ENCODE measurements at places on chromosomes 3 and 15.

DNA sequence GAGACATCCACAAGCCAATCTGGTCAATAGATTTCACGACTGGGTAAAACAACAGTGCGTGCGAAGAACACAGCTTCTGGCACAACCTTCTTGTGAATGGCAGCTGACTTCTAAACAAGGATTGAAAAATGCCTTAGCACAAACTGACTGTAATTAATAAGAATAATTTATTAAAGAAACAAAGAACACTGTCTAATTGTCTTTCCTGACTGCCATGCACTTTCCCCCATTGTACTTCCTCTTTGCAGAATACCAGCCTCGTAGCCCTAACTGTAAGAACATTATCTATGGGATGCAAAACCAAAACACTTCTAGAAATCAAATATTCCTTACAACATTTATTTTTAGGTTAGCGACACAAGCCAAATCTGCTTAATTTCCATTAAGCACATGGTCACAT lies 6.5 kb downstream of the FOXP1 start:
- no peak for DNase-seq

GRCh38 chr3:183490653-183491052 lies 62.2 kb upstream of the MCF2L2 start:
- DNase-seq = no peak

- no peak for DNase-seq
These were observed 27.8 kb upstream of the RPL32 start for GRCh38 chr3:12869035-12869621.

DNA sequence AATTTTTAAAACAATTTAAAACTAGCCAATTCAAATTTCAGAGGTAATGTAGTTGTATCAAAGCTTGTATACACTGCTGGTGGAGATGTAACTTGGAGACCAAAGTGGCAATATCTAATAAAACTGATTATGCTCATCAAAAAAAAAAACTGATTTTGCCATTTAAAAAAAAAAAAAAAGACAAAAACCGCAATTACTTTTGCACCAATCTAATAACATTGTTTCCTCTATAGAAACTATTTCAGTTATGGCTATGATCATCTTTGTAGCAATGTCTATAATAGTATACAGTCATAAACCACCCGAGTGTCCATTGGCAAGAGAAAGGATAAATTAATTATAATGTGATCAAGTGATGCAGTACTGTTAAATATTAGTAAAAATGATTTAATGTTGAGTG lies 149.3 kb upstream of the SEMA6D start:
- no peak for DNase-seq

- no peak for DNase-seq
These were observed 191.2 kb upstream of the CBLB start for GRCh38 chr3:106059953-106060517.

DNA sequence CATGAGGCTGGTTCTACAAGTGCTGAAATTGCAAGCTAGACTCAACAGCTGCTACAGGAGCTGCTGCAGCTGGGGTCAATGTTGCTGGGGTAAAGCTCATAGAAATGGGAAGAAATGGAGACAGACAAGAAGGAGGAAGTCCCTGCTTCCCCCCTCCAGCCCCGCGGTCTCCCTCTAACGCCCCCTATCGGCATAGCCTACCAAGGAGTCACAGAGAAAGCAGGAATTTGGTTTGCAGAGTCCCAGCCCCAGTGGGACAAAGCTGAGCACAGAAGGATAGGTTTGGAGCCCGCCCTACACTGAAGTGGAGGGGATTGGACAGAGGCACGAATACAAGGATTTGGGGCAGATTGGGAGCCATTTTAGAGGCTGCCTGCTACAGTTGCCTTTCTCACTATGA lies 176.9 kb upstream of the ANKRD28 start:
- no peak for DNase-seq

GRCh38 chr15:60340207-60340921 lies 57.4 kb downstream of the ANXA2 start:
- DNase-seq = no peak

GRCh38 chr3:110929816-110930215 lies 141.8 kb upstream of the NECTIN3 start:
- DNase-seq = no peak

- DNase-seq = no peak
These were observed 8.1 kb upstream of the PRR23E start for GRCh38 chr3:127184870-127185216.

GRCh38 chr3:111715911-111716523 lies 120.9 kb upstream of the ZBED2 start:
- DNase-seq = no peak

- DNase-seq = no peak
These were observed 35.5 kb upstream of the CACNA2D3 start for GRCh38 chr3:54086652-54087405.

DNA sequence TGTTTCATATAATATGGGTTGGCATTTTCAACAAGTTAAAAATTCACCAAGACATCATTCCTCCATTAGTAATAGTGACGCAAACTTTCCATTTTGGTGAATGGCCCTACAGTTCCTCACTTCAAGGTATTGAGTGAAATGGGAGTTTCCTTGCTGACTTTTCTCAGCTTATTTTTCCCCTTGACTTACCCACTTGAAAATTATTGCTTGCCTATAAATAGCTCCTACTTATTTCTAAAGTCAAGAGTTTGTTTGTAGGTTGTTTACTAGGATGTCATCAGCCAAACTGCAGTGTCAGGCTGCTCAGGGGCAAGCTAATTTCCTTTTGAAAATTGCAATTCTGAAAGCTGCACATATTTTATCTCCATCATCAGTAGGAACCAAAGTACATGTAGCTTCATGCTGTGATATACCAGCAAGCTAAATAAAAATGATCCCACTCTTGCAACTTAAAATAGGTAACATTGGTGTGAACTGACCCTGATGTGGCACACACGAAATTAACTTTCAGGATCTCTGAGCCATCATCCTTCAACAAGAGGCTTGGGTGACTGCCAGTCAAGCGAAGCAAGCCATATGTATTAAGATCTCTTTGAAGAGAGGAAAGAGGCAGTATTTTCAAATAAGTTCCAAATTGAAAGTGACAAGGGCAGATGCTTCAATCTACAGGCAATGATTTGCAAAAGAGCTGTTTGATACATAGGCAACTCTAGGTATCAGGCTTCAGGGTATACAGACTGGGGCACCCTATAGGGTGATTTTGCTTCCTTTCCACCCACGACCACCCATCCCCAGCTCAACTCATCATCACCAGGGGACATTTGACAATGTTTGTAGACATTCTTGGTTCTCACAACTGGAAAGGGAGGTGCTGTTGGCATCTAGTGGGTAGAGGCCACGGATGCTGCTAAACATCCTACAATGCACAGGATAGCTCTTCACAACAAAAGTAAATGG lies 66.8 kb upstream of the RASGRP1 start:
- no peak for DNase-seq

- no peak for DNase-seq
These were observed 64.0 kb downstream of the SYNM start for GRCh38 chr15:99168601-99169580.

GRCh38 chr15:60124460-60125070 lies 120.5 kb downstream of the FOXB1 start:
- no peak for DNase-seq

GRCh38 chr3:43326891-43327581 lies 40.7 kb downstream of the SNRK start:
- DNase-seq = no peak

DNA sequence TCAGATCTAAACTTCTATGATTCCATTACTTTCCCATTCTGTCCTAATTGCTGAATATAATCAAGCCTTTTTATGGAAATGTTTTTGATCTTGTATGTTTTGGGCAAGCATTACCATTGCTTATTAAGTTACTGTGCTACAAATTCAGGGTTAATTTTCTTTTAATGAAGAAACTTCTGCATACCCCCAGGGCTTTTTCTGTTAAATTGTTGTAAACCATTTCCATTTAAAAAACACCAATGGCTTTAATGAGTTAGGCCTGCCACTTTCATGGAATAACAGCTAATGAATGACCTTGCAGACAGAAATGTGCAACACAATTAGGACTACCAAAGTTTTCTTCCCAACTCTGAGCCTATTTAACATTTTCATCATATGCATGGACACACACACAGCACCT lies 150.0 kb downstream of the DIPK2A start:
- no peak for DNase-seq

- no peak for DNase-seq
These were observed 99.0 kb downstream of the SCN11A start for GRCh38 chr3:38952721-38953120.

DNA sequence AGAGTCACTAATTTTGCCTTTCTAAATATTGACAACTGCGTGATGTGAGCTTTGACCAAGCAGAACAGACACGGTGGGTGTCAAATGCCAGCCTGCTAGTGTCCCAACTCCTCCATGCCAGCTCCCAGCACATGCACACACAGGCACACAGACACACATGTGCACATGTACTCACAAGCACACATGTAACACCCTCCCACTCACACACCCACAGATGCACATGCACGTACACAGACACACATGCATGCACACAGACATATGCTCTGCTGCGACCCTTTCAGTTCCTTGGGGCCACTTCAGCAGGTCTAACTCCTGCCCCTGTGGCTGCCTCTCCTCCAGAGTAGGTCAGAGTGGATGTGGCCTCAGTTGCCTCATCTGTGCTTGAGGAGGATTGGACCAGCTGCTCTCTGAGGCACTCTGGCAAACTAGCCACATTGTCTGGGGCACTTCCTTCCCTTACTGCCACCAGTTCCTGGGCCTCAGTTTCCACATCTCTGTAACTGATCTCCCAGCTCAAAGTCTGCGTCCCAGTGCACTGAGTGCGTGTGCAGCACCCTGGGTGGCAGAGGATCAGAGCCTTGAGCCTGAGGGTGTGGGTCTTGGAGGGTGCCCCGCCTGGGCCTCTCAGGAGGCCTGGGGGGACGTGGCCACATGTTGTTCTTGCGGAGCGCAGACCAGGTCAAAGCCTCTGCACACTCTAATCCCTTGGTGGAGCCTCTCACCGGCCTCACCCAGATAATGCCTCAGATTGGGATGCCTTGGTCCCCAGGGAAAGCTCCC lies 55.0 kb upstream of the PRR23E start:
- no peak for DNase-seq

DNA sequence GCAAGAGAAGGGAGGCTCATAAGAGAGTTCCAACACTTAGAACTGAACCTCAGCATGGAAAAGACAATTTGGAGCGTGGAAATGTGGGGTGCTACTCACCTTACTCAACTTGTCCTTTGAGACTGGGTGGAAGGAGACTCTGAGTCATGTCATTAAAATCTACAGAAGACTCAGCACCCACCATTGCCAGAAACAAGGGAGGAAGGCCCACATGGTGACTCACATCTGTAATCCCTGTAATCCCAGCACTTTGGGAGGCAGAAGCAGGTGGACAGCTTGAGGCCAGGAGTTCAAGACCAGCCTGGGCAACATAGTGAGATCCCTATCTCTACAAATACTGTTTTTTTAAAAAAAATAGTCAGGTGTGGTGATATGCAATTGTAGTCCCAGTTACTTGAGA lies 161.9 kb upstream of the UBE3A start:
- no peak for DNase-seq

GRCh38 chr15:29208352-29208751 lies 61.3 kb downstream of the NSMCE3 start:
- DNase-seq = no peak

- DNase-seq = no peak
These were observed 20.7 kb upstream of the SNRPA1 start for GRCh38 chr15:101315736-101316135.

- DNase-seq = no peak
These were observed 120.4 kb downstream of the PLOD2 start for GRCh38 chr3:146040630-146041029.

DNA sequence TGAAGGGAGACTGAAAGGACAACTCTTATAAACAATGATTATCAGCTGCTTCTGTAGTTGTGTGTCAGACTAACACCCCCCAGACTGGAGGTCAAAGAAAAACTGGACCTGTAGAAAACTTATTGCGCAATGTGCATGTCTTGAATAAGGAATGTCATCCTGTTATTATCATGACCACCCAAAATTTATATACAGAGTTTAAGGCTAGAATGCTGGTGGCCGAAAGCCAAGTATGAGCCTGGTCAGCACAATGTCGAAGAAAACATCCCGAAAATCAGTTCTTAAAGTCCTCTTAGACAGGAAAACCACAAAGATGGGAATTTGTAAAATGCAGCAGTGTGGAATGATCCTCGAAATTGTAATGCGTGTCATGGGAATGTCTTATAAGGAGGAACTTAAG lies 29.3 kb downstream of the RFTN1 start:
- DNase-seq = no peak

GRCh38 chr3:50260942-50261441 lies 8.0 kb upstream of the SEMA3B start:
- no peak for DNase-seq

DNA sequence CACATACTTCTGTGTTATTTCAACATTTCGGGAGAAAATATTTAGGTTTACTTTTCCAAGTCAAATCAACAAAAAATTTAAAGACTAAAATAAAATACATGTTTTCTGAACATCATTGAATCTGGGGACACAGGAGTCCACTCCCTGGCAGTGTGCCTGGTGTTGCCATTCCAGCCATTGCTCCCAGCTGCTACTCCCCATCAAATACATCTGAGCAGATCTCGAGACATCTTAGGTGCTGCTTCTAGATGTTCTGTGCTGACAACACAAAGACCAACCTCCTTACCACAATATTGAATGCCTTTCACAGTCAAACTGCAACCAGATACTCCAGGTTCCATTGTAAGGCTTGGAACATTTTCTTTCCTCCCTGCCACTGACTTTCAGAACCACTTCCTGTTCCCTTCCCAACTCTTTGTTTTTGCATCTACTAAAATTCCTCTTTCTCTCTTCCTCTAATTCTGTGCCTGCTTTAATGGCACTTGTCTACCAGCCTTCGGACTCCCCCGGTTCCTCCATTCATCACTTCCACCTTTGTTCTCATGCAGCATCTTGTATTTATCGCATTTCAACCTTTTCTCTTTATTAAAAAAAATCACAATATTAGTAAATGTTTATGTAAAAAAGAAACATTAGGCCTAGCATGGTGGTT lies 81.1 kb upstream of the SLC4A7 start:
- no peak for DNase-seq

GRCh38 chr3:141094790-141095545 lies 43.8 kb downstream of the SPSB4 start:
- no peak for DNase-seq

DNA sequence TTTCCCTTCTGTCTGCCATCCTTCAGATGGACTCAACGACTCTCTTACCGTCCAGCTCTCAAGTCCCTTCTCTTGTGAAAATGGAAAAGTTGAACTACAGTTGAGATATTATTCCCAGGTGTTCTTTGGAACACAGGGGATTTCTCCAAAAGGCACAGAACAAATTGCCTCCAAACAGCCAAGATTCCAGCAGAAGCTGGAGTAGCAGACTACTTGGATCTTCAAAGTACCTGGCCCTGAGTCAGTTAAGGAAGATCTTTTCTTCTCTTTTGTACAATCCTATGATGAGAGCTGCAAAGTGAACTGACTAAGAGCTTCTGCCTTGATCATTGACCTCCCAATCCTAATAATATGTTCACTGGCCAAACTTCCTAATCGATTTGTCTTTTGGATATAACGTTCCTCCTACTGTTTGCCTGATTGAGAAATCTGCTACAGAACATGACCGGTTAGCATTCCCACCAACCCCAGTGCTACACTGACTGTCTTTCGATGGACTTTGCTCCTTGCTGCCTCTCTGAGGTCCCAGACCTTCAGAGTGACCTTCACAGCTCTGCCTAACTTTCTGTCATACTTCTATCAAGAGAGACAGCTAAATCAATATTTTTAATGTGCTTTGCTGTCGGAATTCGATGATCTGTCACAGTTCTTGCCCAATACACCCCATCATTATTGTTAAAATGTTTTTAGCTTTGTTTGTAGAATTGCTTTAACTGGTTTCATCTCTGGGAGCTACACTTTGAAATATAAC lies 21.9 kb downstream of the PAQR9 start:
- no peak for DNase-seq
